Midbrain (tissue), 1 donor: ENCODE measurements at places on chromosomes 4 and X.

- DNase-seq, result no peak
Measured at GRCh38 chrX:154399527-154400368, 1.6 kb downstream of the RPL10 start.

- no peak for DNase-seq
Measured at GRCh38 chrX:132622130-132622529, 133.3 kb upstream of the MBNL3 start.

GRCh38 chrX:776529-777230, 146.1 kb downstream of the SHOX start:
- no peak for DNase-seq

DNA sequence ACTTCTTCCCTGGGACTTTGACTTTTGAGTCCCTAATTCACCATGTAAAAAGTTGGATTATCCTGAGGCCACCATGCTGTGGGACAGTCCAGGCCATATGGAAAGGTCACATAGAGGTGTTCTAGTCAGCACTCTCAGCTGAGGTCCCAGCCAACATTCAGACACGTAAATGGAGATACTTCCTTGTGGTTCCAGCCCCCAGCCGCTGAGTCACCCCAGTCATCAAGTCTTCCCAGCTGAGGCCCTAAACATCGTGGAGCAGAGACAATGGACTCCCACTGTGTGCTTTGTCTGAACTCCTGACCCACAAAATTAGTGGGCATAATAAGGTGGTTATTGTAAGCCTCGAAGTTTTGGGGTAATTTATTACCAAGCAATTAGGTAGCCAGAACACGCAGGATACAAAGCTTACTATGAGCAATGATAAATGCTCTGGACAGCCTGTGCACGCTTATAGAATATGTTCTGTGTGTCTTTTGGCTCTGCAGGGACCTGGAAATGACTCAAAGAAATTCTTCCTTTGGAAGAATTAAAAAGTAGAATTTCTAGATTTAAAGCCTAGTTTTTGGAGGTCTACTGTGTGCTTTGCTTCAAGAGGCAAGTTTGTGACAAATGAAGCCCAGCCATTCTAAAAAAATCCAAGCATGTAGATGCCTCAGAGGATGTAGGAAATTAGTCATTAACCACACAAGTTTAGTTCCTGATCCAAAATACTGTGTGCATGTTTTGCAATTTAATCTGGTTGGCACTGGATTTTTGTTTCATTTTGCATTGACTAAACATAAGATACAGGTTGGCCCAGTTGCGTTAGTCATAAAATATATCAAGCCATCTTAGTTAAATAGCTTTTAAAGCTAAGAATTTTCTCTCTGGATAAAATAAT, 33.2 kb upstream of the SLC9A7 start:
- no peak for DNase-seq

DNA sequence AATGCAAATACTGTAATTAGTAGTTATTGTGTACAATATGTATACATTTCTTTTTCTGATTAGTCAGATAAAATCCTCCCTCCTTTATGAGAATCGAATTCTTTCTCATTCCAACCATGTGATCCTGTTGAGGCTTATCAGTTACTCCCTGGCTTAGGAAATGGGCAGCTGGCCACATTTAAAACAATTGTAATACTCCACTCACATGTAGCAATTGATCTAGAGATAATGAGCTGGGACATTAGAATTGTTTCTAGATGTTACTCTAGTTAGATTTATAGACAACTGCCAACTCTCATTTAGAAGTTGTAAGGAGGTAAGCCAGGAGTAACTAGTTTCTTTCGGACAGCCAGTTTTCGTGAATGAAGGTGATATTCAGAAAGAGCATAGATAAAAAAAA, 859.3 kb upstream of the AADAT start:
- no peak for DNase-seq

- no peak for DNase-seq
Measured at GRCh38 chr4:84968925-84969324, 2.4 kb upstream of the WDFY3 start.
